ENCODE measurements at places on chromosomes 7 and 10.

GRCh38 chr10:87915406-87915805 lies 52.0 kb downstream of the PTEN start:
- DNase-seq, result no peak

GRCh38 chr10:124144536-124144935 lies 51.1 kb upstream of the CHST15 start:
- no peak for DNase-seq

DNA sequence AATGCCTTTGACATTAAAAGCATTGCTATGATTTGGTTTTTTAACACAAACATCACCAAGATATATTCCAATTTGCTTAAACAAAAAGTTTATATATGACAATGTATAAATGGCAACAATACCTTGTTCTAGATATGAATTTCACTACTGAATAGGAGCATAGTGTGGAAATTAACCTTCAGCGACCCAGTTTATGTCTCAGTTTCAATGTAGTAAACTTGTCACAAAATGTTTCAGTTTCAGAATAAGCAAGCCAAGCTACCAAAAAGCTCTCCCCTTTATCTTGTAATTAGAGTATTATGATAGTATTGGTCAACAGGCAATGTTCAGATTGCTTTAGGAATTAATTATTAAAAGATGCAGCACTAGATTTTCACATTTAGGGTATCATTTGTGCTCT lies 99.6 kb upstream of the PCDH15 start:
- DNase-seq, result no peak

DNA sequence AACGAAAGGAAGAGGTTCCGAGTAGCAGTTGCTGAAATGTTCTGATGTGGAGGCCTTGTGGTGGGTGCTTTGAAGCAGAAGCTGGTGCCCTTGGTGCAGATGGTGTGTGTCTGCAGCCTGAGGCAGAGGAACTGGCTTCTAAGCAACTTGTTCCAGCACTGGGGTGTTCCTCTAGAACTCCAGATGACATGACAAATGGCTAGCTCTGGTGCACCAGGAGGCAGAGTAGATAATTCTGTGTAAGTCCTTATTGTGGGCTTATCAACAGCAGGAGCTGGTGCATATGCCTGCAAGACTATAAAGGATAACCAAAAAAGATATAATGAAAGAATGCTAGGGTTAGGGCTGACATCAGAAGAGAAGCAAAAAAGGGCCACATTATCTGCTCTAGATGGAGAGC lies 76.5 kb downstream of the ARL5B start:
- DNase-seq, result no peak

GRCh38 chr7:45007571-45008328 lies 7.7 kb downstream of the CCM2 start:
- peak; percentile 66 for DNase-seq

GRCh38 chr7:105493923-105494315 lies 28.2 kb downstream of the PUS7 start:
- no peak for DNase-seq

DNA sequence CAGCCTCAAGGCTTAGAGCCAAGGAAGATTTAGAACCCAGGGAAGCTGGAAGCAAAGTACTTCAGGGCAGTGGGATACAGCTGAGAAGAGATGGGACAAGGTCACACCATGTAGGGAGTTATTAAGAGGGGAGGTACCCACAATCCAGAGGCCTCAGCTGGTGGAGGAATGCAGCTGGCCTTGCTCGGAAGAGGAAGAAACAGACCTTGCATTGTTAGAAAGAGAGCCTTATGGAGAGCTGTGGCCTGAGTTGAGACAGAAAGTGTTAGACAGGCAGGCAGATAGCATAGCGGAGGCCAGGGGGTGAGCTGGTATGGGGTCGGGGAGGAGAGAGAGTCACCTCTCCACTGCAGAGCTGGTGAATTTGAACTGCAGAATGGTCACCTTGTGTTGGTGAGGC lies 173.1 kb downstream of the JCAD start:
- DNase-seq, result no peak

DNA sequence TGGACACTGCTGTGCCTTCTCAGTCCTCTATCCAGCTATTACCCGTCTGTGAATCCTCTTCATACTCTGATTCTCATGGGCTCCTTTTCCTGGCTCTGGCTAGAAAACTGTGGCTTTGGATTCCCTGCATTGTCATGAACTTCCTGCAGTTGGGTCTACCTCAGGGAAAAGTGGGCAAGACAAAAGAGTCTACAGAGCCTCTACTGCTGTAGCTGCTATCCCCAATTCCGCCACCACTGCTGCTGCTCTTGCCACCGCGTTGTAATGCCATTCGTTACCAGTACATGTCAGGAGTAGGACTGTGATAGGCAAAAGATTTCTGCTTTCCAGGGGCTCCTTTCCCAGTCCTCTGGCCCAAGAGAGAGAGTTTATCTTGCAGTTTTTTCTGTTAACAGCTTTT lies 23.9 kb upstream of the PPP1R17 start:
- no peak for DNase-seq

GRCh38 chr7:70389531-70390151 lies 742.3 kb upstream of the GALNT17 start:
- DNase-seq, result no peak
